Stimulated activated memory B cell treated with anti-CD40 and anti-IgM and Interleukin-4, amounts not matched to agents 10 μg/mL and 1 μg/mL and 100 μg/mL, for 72 hours (primary cell): ENCODE measurements at places on chromosomes 6 and 20.
A peak's percentile ranks its signal among the peaks of the same experiment; 100 is the strongest.

GRCh38 chr6:109506841-109507240, 23.8 kb upstream of the ZBTB24 start:
- ATAC-seq, result no peak

DNA sequence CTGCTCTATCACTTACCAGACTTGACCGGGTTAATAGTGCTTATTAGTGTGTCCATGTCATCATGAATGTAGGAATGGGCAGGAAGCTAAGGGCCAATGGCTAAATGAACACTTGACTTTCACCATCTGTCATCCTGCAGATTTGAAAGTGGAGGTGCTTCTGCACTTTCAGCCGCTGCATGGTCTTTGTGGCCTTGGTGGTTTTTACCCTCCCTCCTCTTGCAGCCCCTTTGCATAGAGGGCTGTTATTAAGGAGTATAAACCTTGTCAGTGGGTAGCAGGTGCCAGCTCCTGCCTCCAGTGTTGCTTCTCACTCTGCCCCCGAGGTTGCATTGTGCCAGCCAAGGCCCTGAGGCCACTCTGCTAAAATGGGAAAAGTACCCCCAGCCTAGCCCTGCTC, 122.2 kb upstream of the TNFAIP3 start:
- peak; percentile 56 for ATAC-seq

DNA sequence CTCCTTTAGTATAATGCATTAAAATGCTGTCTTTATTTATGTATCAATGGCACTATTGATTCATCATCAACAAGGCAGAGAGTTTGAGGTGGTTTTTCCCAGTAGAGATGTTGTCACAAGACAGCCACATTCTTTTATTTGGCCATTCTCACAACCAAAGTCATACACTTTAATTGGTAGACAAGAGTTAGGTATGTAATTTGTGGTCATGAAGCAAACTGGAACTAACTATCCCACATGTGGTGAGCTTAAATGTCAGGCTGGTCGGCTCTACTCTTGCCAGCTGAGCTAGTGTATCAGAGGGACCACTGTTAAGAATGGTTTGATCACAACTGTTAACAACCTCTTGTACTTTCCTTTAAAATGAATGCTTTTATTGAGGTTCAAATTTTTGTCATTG, 714.6 kb downstream of the CD109 start:
- ATAC-seq, result no peak

- ATAC-seq, result no peak
Measured at GRCh38 chr6:4800662-4801061, 24.5 kb downstream of the CDYL start.

- no peak for ATAC-seq
Measured at GRCh38 chr6:15363523-15364400, 117.9 kb downstream of the JARID2 start.

- no peak for ATAC-seq
Measured at GRCh38 chr6:157370755-157371154, 10.2 kb upstream of the ZDHHC14 start.
